ENCODE measurements at places on chromosomes 1 and 21. TPM values are rescaled to one million over a fixed set of nuclear protein-coding genes. Genes with fewer than 3 reads are reported as not detected.

GRCh38 chr1:243345205-243345604, 89.4 kb downstream of the SDCCAG8 start:
- DNase-seq: no peak

DNA sequence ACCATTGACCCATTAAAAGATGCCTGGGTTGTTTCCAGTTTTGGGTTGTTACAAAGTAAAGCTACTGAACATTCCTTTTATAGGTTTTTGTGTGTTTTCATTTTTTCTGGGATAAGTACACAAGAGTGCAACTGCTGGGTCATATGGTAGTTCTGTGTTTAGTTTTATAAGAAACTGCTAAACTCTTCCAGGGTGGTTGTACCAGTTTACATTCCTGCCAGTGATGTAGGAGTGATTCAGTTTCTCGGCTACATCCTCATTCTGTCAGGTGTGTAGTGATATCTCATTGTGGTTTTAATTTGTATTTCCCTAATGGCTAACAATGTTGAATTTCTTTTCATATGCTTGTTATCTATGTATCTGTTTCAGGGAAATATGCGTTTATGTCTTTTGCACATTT, 58.5 kb upstream of the DNAJC6 start:
- no peak for DNase-seq

DNA sequence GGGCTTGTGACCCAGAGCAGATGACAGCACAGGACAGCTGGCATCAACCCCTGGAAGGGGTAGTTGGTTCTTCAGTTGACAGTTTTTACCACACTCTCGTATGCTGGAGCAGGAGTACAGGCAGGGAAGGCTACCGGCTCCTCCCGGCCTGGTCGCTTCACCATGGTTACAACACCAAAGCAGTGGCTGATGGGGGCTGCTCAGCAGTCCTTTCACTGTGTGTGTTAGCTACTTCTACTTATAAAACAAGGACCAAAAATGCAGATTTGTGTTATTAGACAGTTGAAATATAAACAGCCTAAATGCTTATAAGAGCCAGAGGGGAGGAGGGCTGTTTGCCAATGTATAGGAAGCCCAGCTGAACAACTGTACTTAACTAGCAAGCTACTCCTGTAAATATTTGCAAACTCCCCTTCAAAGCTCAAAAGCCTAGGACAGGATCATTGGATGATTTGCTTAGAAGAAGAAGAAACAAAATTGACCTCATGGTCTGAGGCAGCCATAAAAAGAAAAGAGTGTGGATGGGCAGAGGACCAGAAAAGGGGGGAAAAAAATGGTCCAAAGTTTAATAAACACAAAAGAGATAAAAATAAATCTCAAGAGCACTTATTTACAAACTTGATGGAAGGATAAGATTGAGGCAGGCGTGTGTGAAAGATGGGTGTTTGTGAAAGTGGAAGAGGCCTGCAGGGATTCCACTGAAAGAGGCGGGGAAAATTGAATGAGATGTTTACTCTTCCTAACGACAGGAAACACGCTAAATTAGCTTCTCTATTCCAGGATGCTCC, 57.1 kb downstream of the TGFB2 start:
- DNase-seq: no peak

DNA sequence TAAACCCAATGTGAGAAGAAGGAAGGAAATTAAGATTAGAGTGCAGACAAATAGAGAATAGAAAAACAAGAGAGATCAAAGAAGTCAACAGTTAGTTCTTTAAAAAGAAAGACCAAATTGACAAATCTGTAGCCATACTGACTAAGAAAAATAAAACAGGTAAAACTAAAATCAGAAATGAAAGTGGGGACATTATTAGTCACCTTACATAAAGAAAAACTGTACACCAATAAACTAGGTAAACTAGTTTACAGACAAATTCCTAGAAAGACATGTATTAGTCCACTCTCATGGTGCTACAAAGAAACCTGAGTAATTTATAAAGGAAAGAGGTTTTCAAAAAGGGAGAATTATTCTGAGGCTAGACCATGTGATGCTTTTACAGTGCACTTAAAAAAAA, 22.3 kb downstream of the BLZF1 start:
- no peak for DNase-seq

DNA sequence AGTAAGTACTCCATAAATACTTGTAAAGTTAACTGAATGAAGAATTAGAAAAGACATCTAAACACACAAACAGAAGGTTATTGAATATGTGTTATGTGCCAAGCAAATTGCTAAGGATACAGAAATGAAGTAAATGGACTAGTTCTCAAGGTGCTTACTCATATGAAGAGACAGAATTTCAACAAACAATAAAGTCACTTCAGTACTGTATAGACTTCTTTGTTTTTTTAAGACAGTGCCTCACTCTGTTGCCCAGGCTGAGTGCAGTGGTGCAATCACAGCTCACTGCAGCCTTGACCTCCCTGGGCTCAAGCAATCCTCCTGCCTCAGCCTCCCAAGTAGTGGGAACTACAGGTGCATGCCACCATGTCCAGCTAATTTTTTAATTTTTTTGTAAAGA, 57.3 kb downstream of the SERBP1 start:
- no peak for DNase-seq

DNA sequence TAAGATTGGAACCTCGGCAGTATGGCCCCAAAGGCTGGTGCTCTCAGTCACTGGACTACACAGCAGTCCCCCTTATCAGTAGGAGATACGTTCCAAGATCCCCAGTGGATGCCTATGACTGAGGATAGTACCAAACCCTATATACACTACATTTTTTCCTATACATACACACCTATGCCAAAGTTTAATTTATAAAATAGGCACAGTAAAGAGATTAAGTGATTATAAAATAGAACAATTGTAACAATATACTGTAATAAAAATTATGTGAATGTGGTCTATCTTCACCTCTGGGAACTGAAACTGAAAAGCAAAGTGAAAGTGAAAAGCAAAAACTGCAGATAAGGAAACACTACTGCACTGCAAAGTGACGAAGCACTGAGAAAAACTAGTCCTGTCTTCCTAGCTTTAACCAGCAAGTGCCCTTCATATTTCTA, 96.8 kb downstream of the INTS7 start:
- DNase-seq: no peak

GRCh38 chr1:11924334-11925195, 1.7 kb downstream of the KIAA2013 start:
- DNase-seq: no peak

The LCE1D gene
- total RNA-seq: not detected

The YRDC gene
- 8.1 TPM for total RNA-seq

The WNT4 gene
- not detected for total RNA-seq

The ZNF683 gene
- not detected for total RNA-seq
